ENCODE measurements at places on chromosomes 5 and 9.

DNA sequence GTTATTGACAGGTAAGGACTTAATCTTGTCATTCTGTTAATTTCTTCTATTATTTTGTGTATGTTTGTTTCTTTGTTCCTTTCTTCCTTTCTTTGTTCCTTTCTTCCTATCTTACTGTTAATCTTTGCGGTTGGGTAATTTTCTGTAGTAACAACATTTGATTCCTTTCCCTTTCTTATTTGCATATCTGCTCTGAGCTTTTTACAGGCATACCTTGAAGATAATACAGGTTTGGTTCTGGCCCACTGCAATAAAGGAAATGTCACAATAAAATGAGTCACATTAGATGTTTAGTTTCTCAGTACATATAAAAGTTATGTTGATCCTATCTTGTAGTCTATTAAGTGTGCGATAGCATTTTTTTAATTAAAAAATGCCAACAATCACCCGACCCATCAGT is 440.7 kb downstream of the NFIB start:
- no peak for DNase-seq

DNA sequence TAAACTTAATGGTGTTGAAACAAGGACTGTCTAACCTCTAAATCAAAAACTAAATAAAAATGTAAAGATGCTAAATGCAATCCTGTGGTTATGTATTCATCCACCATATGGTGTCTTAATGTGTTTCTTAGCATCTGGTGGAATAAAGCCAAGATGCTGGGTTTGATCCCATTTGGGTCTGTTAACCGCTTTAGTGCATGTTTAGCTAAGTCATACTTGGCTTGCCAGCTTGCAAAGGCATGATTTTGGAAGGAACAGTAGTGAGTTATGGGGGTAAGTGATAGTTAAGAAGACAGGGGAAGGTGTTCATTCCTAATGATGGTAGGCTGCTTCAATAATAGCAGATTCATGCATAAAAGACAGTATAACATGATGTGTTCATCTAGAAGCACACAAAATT is 139.0 kb upstream of the SLC27A6 start:
- no peak for DNase-seq

DNA sequence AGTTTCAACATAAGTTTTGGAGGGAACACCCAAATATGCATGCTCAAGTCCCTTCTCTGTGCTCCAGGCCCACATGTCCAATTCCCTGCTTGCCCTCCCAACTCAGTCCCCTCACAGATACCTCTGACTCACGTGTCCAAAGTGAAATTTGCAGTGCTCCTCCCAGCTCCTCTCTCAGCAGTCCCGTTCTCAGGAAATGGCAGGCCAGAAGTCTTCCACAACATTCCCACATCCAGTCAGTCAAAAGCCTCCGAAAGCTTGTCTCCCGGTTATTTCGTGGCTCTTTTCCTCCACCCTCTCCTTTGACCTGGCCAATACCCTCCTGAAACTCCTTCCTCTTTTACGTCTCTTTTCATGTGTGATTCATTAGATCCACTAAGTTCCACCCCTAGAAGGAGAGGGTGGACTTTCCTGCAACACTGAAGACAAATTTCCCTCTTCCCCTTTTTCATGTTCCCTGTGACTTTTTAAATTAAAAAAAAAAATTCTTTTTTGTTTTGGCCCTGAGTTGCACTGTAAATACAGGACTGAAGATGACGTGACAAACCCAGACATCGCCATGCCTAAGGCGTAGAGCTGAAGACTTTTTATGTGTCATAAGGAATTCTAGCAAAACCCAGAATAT is 12.8 kb upstream of the MGAT1 start:
- no peak for DNase-seq

GRCh38 chr5:172790496-172790889 is 19.5 kb upstream of the DUSP1 start:
- no peak for DNase-seq

DNA sequence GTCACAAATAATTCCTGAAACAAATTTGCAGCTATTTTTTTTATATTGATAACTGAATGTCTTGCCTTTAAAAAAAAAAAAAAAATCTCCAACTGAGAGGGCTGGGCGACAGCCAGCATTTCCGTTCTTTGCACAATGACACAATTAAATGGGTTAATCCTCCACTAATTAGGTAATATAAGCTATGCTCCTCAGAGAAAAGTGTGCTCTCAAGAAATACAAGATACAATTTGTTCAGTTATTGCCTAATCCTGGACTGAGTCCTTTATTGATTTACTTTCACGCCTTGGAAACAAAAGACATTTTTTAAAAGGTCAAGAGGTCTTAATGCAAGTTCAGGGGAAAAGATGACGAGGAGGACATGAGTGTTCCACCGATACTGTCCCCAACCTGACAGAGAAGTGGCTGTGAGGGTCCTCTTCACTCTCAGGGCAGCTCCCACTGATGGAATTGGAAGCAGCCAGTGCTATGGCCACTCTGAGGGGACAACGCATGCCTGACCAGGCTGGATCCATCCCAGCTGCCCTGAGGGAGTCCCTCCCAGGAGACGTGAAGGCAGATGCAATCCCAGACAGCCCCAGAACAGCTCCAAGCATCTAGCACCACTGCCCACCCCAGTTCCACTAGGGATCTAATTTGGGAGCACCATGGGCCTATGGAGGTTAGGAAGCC is 220.7 kb downstream of the GNA14 start:
- no peak for DNase-seq

- no peak for DNase-seq
Measured at GRCh38 chr5:52754051-52754450, 33.7 kb upstream of the ITGA1 start.

- DNase-seq = no peak
Measured at GRCh38 chr5:123035360-123035917, 1.1 kb downstream of the PPIC start.

- DNase-seq = no peak
Measured at GRCh38 chr9:115398313-115398650, 280.3 kb upstream of the TNC start.

DNA sequence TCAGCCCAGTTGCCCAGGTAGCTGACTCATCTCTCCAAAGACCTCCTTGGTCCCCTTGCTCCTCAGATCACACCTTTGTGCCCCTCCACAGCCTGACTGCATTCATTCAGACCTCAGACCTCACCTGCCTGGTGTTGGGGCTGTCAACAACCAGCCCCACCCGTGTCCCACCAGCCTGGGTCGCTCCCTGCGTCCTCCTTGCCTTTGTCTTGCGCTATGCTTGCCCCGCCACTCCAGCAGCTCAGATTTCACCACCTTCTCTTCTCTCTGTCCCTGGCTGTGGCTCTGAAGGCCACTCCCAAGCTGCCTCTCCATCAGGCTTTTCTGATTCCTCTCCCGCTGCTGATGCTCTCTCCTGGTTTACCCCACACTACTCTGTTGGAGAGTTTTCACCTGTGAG is 103.5 kb downstream of the MVB12B start:
- no peak for DNase-seq

GRCh38 chr5:134577796-134578577 is 52.5 kb downstream of the JADE2 start:
- DNase-seq = peak; percentile 53

DNA sequence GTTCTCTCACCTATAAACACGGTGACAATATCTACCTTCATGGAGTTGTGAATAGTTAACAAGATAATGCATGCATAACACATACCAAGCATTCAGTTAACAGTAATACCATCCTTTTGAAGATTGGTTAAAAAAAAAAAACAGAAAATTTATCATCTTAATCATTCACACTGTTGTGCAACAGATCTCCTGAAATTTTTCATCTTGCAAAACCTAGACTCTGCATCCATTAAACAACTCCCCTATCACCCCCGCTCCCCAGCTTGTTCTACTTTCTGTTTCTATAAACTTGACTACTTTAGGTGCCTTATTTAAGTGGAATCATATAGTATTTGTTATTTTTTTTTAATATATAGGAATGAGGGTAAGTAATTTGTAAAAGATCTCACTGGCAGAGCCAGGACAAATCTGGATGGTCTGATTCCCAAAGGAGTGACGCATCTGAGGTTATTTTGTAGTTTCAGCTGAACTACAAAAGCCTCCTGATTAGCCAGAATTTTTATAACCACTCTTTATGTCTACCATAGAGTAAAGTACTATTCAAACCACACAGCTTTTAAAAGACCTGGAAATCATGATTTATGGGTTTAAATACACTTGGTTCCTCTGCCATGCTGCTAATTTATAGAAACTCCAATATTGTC is 93.0 kb downstream of the FANCC start:
- no peak for DNase-seq

GRCh38 chr5:151070449-151070848 is 10.4 kb downstream of the TNIP1 start:
- DNase-seq = no peak

DNA sequence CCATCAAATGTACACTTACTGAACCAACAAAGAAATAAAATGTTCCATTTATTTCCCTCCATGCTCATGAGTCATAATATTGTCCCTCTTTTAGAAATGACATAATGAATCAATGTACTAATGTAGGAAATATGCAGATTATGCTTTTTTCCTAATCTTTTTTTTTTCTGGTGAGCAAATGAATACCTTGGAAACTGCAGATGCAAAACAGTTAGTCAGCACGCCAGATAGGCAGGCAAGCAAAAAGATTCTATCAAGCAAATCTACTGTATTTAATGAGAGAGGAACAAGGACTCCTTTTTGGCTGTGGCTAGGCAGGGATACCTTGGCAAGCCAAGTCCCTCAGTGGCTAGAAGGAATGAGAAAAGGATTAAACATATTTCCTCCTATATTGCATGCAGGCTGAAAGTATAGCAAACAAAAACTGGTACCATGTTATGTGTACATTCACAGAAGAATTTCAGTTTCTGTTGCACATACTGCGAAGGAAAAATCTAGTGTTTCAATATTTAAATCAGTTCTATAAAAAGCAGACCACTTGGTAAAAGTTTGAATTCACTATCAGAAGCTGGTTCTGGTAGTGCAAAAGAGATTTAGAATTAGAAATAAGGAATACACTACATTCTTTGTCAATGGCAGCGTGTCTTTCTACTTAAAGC is 605.4 kb downstream of the TLE1 start:
- DNase-seq = no peak

DNA sequence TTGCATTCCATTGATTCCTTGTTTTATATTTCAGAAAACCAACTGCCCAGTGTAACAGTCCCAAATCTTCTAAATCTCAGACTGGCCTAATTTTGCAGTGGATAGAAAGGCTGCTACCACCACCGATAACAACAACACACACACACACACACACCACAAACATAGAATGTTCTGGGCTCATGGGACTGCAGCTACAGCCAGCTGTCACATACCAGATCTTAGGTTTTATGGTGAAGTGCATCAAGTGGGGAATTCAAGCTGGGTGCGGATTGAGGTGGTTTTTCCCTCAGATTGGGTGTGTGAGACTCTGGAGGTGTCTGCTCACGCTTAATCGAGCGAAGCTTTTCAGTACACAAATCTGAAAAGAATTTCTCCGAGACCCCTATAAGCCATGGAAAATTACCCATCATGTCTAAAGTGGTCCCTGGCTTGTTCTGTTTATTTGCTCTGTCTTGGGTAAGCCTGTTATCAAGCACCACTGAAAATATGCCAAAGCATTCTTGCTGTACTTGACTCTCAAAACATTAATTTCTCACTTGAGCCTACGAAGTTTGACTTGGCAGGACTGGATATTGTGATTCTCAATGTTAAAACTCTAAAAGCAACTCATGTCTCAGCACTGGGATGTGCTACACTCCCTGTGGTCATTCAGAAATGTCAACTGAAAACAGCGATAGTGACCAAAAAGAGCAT is 71.1 kb downstream of the ALDH7A1 start:
- DNase-seq = no peak

DNA sequence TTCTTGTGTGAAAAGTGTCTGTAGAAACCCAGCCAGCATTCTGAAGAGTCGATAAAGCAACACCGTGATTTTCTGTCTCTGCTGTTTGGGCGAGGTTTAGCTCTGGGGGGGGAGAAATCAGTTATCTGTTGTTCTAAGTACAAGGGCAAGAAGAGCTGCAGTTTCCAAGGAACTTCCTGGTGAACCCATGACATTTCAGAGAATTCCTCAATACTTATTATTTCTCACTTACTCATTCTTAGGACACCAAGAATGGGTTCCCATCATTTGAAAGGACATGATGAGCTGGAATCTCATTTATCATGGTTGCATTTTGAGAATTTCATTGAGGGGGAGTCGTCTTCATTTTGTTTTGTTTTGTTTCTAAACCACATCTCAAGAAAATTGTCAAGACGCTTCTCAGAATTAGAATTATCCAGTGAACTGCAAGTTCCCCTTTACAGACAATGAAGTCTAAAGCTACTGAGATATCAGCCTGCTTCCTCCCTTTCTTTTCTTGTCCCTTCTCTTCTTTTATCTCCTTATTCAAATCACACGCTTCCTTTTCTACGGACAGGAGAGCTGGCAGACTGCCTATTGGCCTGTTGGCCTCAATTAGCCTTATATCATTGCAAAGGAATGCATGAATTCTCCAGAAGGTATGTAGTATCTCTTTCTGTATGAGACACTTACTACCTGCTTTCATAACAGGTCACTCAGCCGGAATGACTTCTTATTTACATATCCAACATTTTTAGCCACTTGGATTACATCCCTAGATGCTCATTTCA is 53.7 kb downstream of the ZNF462 start:
- peak; percentile 90 for DNase-seq
